Stimulated activated CD8-positive, alpha-beta memory T cell treated with anti-CD3 and anti-CD28 coated beads, Interleukin-4, amount 100 ng/mL, for 24 hours (primary cell): ENCODE measurements at places on chromosomes 1 and 21.

- DNase-seq, result no peak
Measured at GRCh38 chr1:165659581-165659895, 28.5 kb downstream of the MGST3 start.

DNA sequence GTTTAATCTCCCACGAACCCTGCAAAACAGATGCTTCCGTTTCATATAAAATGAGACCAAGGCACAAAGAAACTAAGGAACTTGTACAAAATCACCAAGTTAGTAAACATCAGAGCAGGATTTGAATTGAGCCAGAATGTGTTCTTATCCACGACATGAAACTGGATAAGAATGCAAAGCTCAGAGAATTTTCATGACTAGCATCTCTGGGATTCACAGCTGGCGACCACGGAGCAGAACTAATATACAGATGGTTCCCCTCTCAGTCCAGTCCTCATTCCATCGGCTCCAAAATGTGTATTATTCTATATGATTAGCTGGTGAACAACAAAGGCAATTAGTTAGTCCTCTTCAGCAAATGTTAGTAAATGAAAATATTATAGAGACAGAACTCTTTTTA, 72.3 kb upstream of the ERG start:
- no peak for DNase-seq

DNA sequence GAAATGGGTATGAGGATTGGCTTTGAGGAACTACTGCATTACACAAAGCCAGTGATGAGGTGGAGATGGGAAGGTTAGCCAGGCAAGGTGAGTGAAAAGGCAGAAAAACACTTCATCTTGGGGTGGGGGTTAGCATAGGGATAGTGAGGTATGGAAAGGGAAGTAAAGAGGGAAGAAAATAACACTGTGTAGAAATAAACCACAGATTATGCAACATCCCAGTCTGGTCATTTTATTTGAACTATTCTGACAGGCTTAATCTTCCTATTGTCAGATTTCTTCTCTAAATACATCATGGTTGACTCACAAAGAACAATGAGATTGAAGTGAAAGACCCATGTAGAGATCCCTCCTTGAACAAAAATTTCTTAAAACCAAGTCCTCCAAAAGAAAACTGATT, 640.2 kb downstream of the PTPRC start:
- no peak for DNase-seq

GRCh38 chr1:10767282-10767681, 29.2 kb downstream of the CASZ1 start:
- DNase-seq, result no peak

DNA sequence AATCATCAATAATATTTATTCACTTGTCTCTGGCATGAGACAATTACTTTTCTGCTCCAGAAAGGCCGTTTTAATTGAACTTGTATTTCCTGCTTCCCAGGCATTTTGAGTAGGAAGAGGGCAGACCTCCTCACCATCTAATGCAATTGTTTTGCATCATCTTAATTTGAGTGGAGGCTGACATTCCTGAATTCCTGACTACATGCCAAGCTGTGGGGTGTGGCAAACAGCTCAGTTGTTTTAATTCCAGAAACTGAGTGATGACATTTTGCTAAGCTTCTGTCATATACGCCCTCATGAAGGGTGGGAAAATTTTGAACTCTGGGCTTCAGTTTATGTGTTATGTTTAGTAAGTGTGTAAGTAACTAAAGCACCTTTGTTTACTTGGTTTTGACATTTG, 125.4 kb upstream of the USP25 start:
- no peak for DNase-seq

- DNase-seq, result no peak
Measured at GRCh38 chr1:93746021-93746812, 64.6 kb upstream of the BCAR3 start.

- DNase-seq, result no peak
Measured at GRCh38 chr1:154719586-154720327, 111.8 kb upstream of the ADAR start.

- no peak for DNase-seq
Measured at GRCh38 chr1:151007853-151008243, 401 bp upstream of the PRUNE1 start.
